H54 (cell line): ENCODE measurements at places on chromosomes 11 and 22.

DNA sequence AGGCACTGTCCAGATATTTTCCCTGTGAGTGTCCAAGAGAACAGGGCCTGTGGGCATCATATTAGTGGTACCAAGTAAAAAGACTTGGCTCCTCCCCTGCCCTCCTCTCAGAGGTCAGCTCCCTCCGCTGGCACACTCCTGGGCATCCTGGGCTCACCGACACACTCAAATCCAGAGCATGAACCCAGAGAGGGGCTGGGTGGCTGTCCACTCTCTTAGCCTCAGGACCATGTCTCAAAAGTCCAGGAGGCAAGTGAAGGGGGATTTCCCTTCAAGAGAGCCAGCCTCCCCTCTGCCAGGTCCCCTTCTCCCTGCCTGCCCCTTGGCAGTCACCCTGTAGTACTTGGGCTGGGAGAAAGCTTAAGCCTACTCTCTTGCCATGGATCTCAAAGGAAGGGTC is 10.3 kb downstream of the BCL9L start:
- no peak for DNase-seq

DNA sequence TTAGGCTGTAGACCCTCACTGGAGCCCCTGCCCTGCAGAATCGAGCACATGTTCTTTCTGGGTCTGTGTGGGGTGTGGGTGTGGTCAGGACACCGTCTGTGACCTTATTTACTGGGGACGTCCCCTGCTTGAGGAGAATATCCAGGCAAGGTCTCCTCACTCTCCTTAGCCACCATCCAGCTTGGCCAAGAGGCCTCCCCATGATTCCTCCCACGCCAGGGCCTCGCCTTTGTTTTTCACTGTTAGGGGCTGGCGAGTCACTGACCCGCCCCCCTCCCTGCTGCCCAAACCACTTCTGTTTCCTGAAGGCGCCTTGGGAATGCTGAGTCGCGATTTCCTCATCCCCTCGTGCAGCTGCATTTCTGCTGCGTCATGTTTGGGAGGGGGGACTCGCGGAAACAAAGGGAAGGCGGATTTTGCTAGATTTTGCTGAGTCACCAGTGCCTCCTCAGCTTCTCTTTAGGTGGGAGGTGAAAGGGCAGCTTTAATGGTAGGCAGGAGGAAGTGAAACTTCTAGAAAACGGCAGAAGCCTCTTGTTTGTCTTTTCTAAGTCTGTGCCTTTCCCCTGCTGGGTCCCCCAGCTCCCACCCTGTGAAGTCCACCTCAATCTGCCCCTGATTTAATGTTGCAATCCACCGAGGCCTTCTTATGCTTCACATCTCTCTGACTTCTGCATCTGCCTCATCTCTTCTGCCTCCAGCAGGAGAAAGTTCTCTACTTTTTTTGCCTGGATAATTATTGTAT is 4.0 kb upstream of the HMOX1 start:
- DNase-seq, result peak; percentile 65

GRCh38 chr11:67507242-67507863 is 609 bp downstream of the CDK2AP2 start:
- DNase-seq, result no peak

GRCh38 chr22:44281768-44282637 is 30.7 kb downstream of the SHISAL1 start:
- DNase-seq, result no peak

DNA sequence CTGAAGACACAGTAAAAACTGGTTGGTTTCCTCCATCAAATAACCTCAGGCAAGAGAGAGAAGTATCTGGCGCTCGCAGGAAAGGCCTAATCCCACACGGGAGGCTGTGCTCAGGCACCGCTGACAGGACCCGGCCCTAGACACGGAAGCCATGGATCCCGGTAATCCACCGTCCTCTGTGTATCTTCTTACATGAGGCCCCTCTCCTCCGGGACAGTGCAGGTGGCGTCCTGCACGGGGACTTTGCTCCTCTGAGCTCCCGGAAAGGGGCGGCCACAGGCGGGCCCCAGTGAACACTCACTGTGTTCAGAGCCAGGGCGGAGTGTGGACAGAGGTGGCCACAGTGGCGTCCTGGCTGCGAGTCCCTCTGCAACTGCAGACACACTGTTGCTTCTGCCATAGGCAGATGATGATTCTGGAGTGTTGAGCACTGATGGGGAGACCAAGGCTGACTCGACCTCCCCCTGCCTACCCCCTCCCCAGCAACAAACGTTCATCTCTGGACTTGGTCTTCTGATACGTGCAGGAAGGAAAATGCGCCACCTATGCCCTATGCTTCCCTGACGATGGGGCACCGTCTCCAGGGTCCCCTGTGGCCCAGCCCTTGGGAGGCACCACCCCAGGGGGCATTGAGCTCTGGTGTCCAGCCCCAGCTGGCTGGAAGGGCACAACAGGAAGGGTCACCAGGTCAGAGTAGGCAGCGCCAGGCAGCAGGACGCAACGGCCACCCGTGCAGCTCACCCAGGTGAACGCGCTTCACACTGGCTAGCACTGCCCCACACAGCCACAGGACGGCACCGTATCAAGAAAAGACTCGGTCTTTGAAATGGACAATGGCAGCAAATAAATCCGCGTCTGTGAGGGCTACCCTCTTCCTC is 95.7 kb downstream of the TRMU start:
- no peak for DNase-seq

GRCh38 chr22:37269936-37270678 is 12.2 kb upstream of the CYTH4 start:
- DNase-seq, result no peak

GRCh38 chr11:62324731-62325556 is 12.3 kb upstream of the ASRGL1 start:
- DNase-seq, result peak; percentile 50

- no peak for DNase-seq
These were observed 55.3 kb downstream of the SHANK2 start for GRCh38 chr11:71197096-71197495.

DNA sequence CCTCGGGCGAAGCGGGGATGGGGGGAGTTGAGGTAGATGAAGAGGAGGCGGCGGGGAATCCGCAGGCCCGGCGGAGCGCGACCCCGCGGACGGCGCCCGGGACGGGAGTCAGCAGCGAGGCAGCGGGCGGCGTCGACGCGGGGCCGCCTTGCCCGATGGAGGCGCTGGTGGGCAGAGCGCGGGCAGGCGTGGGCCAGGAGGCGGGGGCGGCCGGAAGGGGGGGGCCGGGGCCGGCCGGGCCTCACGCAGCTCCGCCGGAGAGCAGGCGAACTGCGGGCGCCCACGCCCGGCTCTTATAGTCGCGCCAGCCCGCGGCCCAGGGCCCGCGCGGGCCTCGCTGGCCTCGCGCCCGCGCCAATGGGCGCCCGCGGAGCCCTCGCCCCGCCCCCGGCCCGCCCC is at the start of gene IGF2:
Gene IGF2 (minus strand): TSS at position 267 of the 399 bp plus-strand sequence. CDS start 3,866 bp downstream, outside the sequence.
- DNase-seq, result no peak

DNA sequence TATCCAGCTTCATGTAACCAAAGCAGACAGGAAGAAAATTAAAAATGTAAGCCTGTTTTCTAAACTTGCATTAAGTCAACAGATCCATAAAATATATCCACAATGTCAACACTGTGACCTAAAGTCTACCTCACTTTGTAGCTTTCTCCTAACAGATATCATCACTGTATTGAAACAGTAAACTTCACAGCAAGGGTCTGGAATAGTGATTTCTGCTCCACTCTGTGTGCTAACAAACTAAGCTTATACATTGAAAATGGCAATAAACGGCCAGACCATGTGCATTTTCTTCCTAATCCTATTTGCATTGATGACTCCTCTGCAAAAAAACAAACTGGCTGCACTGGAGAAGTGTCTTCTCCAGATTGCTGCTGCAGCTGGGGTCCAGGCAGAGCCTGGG is 26.8 kb downstream of the CADM1 start:
- DNase-seq, result no peak

DNA sequence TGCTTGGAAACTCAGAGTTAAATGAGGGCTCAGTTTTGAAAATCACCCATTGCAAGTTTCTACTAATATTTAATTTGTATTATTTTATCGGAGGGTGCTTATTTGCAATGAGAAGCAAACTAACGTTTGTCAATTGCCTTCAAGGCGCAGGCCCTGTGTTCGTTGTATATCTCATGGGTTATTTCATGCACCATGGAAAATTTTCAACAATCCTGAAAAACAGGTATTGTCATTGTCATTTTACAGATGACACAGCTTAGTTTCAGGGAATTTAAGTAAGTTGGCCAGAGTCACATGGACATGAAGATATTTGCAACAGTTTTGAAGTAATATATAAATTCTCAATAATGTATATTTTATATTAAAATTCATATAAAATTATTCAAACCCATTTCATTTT is 157.7 kb upstream of the MTMR2 start:
- DNase-seq, result no peak

DNA sequence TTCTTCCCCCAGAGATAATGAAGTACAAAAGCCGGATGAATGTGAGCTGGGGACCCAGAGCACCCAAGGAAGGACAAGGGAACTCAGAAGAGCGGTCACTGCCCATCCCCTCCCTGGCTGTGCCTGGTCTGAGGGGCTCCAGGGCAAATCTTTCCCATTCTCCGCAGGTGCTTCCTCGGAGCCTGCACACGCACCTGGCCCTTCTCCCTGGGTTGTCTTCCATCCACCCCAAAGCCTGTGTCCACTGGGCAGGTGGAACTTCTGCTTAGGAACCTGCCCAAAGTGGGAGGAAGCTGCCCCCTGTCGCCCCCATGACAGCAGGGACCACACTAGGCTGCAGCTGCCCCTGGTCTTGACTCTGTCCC is 121.0 kb upstream of the FGF3 start:
- no peak for DNase-seq

- no peak for DNase-seq
These were observed 43.0 kb downstream of the RASSF10 start for GRCh38 chr11:13052130-13052571.

- no peak for DNase-seq
These were observed 220.0 kb downstream of the INSC start for GRCh38 chr11:15334766-15335165.

DNA sequence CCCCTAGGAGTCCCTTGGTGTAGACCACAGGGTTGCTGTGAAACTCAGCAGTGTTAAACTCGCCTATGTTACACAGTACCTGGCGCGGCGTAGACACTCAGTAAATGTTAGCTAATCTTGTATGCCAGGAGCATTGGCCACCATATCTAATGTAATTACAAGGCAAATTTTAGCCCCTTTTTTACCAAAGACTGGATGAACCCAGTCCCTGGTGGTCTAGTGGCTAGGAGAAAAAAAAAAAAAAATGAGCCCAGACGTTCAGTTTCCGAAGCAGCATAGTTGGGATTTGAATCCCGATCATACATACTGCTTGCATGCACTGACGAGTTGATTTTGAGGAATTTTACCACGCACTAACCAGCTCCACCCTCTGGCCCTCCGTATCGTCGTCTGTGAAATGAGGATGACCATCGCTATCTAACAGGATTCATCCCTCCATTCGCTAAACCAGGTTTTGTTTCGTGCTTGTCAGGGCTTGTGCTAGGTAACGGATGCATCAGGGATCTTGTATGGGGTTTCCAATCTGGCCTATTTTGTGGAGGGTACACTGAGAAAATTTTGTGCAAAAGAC is 688 bp downstream of the PTS start:
- DNase-seq, result no peak

DNA sequence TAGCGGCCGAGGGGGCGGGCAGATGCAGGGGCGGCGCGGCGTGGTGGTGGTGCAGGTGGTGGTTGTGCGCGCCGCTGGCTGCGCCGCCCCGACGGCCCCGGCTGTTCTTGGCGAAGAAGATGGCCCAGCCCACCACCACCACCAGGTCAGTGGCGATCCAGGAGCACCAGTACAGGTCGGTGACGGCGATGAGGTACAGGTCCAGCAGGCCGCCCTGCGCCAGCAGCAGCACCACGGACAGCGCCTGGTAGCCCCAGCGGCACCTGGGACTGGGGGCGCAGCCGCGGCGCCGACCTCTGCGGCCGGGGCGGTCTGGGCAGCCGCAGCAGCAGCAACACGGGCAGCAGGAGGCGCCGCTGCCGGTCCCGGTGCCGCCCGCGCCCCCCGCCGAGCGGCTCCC is 879 bp downstream of the TMEM121B start:
- DNase-seq, result no peak

DNA sequence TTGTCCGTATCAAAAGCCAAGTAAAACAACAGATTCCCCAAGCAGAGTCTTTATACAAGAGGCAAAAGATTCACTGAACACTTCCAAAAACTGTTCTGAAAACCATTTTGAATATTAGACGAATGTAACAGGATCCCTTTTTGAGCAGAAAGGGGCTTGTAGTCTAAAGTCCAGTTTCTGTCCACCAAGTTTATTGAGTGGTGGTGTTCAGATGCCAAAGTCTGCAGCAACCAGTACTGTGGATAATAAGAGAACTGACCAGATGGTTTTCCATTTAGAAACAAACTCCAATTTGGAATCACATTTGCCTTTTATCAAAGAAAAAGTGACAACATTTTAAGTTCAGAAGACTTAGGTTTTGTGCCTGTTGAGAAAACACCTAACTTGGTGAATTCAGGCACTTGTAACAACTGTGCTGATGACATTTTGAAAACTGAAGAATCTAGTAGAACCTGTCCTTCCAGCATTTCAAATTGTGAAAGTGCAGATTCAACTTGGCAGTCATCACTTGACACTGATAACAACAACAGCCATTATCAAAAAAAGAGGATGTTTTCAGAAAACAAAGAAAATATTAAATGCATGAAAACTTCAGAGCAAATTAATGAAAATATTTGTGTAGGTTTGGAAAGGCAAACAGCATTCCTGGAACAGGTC is 217.1 kb downstream of the CSNK2A3 start:
- DNase-seq, result no peak

- DNase-seq, result no peak
These were observed 27.7 kb downstream of the SLC36A4 start for GRCh38 chr11:93169950-93170561.

DNA sequence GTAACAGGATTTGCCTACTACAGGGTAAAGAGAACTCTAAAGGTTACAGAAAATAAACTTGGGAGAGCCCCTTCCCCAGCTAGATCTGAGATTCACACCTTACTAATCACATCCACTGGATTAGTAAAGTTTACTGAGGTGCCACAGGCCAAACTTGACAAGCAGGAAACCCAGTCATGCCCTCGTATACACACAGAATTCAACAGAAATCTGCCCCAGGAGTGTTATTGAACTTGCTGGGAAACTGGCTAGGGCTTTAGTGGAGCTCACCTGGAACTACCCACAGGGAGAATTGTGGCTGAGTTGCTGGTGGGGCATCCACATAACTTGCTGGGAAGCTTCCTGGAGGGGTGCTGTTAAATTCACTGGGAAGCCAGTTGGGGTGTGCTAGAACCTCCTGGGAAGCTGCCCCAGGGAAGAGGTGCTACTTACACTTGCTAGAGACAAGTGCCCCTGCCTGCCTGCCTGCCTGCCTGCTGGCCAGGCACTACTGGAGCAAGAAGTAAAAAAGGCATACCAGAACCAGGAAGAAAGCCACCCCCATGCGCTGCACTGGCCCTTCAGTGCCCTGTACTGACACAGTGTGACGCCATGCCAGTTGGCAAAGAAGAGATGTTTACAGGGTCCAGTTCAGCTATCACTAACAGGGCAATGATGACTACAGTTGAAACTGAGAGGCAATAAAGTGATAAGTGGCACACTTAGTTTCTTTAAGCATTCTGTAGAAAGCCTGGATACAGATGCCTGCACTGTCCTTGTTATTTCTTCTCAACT is 106.5 kb downstream of the ALX4 start:
- no peak for DNase-seq

GRCh38 chr11:122755409-122755808 is 82.9 kb upstream of the CRTAM start:
- DNase-seq, result no peak
